ENCODE measurements at places on chromosomes 6 and 20.
A peak's percentile ranks its signal among the peaks of the same experiment; 100 is the strongest.

DNA sequence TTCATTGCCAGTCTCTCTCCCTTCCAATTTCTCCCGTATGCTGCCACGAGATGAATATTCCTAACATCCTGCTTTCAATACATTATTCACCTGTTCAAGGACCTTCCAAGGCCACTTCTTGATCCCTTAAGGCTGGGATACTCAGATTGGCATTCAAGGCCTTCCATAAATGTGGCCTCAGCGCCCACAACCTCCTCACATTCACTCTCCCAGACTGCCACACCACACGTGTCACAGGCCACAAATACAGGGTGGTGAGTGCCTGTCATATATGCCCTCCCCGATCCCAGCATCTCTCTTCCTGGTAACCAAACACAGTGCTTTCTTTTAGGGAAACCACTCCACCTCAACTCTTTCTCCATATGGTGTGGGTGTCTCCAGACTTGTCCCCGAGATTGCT lies 55.5 kb downstream of the TTI1 start:
- no peak for DNase-seq

GRCh38 chr6:141169419-141169818 lies 963.3 kb upstream of the GJE1 start:
- no peak for DNase-seq

- DNase-seq, result no peak
These were observed 78.0 kb downstream of the DZANK1 start for GRCh38 chr20:18388860-18389259.

DNA sequence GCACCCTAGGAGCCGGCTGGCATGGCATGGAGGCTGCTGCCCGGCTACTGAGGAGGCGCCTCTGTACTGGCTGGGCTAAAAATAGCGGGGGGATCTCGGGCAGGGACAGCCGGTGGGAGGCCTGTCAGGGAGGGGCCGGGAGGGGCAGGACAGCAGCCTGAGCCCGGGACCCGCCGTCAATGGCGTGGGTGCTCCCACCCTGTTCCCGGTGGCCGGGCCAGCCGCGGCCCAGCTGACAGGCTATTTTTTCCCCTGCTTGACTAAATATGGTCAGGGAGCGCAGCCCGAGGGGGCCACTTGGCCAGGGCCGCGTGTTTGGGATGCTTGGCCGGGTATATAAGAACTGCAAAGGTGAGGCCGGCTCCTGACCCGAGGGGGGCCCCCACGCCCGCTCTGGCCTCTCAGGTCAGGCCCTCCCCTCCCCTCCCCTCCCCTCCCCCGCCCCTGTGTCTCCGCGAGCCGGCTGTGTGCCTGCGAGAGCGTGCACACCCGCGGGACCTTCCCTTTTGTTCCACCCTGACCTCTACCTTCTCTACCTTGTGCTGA lies 74.4 kb upstream of the GATA5 start:
- no peak for DNase-seq

DNA sequence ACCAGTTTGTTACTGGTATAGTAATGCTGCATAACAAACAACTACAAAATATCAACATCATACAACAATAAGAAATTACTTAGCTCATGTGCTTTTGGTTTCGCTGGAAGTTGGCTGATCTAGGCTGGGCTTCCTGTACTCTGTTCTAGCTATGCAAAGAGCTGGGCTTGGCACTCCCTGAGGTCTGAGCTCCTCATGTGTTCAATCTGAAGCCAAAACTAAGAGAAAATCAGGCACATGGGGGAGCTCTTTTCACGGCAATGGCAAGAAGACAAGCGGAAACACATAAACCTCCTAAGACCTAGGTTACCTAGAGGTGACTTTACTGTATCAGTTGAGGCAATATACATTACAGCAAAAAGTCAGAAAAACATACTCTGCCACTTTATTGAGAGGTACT lies 574.2 kb downstream of the KHDRBS2 start:
- no peak for DNase-seq

- DNase-seq, result no peak
These were observed 8.1 kb downstream of the GFOD1 start for GRCh38 chr6:13479206-13479800.

DNA sequence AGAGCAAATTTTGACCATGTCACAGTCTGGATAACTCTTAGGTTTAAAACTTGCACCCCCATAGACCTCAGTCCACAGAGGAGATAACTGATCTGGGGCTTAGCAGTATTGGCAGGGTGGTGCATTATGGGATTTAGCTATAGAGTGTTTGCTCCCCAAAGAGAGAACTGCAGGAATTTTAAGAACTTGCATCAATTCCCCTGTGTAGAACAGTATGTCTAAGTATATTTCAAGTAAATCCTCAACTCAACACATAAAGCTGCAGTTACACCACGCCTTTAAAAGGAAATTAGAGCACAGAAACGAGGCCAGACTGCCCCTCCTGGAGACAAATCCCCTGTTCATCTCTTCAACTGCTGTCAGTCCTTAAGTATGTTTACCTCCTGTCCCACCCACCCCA lies 144.9 kb downstream of the TRMT11 start:
- DNase-seq, result no peak

DNA sequence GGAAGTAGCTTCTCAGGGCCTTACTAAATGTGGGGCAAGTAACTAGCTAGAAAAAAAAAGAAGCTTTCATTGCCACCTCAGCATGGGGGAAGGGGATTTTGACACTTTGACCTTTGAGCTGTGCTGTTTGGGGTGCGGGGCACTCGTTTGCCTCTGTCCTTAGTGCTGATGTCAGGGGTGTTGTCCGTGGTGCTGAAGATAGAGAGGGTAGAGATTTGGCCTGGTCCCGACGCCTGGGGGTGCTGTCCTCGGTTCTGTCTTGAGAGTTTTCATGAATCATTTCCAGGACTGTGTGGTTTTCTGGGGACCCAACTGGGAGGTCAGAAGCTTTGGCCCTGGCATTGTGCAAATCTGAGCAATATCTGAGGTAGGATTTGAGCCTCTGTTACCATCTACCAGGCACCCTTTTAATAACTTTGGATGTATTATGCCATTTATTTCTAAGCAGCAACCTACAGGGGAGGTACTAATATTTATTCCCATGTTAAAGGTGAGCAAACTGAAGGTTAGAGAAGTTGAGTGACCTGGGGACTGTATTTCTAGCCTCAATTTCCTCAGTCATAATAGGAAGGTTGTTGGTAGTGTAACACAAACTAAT lies 78.0 kb downstream of the DLGAP4 start:
- peak; percentile 28 for DNase-seq

DNA sequence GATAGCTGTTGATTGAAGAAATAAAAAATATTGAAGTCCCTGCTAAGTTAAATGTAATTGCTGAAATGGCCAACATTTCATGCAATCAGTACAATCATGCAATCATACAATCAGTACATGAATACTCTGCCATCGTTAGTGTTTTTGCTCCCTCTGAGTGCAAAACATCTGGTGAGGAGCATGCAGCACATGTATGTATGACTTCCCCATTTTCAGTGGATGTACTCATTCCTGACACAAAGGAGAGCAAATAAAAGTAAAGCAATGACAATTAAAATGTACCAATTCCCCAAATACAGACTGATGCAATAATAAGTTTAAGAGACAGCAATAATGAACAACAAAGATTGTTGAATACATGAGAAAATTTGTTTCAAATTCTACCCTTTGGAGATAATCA lies 140.7 kb downstream of the PLCB1 start:
- no peak for DNase-seq

DNA sequence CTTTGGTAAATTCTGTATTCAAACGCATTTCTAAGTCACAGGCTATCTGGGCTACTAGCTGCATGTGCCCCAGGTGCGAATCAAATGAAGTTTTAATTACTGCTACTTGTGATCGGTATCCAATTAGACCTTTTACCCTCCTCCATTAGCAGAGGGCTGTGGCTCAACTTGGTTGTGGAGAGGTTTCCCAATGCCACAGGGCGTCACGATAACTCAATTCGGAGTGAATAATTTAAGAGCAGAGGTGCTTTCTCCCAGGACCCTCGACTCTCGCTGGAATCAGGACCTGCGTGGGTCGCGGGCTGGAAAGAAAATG lies 640 bp downstream of the SAYSD1 start:
- no peak for DNase-seq

- DNase-seq, result no peak
These were observed 37.2 kb downstream of the SLC22A2 start for GRCh38 chr6:160221423-160221822.

DNA sequence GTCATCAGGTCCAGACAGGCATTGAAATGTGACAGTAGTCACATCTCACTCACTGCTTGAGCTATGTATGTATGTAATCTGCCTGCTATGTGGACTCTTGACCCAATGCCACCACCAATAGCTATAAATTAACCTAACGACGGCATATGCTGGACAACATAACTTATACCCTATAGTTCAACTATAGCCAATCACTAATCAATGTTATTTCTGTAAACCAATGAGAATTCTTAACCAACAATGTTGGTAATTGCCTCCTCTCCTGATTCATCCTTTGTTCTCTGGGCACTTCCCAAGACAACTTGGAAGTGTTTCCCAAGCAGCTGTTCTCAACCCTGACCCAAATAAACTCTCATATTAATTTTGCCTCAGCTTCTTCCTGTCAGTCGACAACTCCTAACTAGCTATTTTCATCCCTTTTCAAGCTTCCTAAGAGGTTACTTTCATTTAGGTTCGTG lies 24.1 kb upstream of the SERPINB1 start:
- DNase-seq, result no peak

GRCh38 chr6:4585682-4586468 lies 190.3 kb upstream of the CDYL start:
- DNase-seq, result no peak

DNA sequence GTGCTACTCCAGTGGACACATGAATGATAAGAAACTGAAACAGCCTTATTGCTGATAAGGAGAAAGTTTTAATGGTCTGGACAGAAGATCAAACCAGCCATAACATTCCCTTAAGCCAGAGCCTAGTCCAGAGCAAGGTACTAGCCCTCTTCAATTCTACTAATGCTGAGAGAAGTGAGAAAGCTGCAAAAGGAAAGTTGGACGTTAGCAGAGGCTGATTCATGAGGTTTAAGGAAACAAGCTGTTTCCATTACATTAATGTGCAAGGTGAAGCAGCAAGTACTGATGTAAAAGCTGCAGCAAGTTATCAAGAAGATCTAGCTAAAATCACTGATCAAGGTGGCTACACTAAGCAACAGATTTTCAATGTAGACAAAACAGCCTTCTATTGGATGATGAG lies 634.4 kb downstream of the KIF16B start:
- DNase-seq, result no peak

DNA sequence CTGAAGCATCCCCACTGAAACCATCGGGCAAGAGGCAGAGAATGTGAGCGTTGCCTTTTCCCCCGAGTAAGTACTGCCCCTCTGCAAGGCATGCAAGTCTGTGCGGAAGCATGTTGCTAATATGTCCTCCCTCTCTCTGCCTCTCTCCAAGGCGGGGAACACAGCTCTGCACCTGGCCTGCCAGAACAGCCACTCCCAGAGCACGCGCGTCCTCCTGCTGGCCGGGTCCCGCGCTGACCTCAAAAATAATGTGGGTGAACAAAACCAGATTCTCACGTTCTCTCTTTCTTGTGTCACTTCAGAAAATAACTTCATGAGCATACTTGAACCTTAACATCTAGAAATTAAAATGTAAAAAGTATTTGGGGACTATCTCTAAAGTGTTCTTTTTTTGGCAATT lies 26.4 kb downstream of the LYRM2 start:
- DNase-seq, result no peak

- no peak for DNase-seq
These were observed 116.6 kb downstream of the ADAT2 start for GRCh38 chr6:143333749-143334520.

- DNase-seq, result peak; percentile 63
These were observed 26.1 kb upstream of the KCNB1 start for GRCh38 chr20:49508435-49509199.

- no peak for DNase-seq
These were observed 82.1 kb downstream of the PSMG4 start for GRCh38 chr6:3340894-3341293.

- peak; percentile 68 for DNase-seq
These were observed 84.1 kb downstream of the TNFAIP3 start for GRCh38 chr6:137951064-137951597.

DNA sequence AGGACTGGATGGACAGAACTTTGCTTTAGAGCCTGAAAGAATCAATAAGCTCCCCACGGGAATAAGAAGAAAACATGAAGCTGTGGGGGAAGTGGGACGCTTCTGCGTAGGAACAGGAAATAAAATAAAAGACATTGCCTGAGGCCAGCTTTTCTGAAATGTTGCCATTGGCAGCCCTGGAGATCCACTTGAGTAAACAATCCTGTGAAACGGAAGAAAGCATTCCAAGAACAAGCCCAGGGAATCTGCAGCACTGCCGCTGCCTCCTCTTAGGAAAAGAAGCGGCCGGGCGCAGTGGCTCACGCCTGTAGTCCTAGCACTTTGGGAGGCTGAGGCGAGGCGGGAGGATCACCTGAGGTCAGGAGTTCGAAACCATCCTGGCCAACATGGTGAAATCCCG lies 182.3 kb upstream of the RALGAPA2 start:
- DNase-seq, result no peak

DNA sequence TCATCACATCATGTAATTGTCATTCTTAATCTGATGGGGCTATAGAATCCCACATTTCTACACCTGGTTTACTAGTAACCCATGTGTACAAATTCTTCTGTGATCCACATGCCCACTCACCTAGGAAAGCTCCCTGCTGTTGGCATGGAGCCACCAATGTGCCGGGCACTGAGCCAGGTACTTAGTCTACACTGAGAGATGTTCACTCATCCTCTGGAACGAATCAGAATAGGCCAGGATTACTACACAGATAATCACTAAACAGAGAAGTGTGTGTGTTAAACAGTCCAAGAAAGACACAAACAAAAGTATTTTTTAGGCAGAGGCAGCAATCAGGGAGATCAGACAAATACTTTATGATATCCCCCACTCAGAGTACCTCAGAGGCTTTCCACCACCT lies 193.2 kb upstream of the VGLL2 start:
- no peak for DNase-seq

GRCh38 chr6:169156793-169157147 lies 96.9 kb downstream of the THBS2 start:
- no peak for DNase-seq

DNA sequence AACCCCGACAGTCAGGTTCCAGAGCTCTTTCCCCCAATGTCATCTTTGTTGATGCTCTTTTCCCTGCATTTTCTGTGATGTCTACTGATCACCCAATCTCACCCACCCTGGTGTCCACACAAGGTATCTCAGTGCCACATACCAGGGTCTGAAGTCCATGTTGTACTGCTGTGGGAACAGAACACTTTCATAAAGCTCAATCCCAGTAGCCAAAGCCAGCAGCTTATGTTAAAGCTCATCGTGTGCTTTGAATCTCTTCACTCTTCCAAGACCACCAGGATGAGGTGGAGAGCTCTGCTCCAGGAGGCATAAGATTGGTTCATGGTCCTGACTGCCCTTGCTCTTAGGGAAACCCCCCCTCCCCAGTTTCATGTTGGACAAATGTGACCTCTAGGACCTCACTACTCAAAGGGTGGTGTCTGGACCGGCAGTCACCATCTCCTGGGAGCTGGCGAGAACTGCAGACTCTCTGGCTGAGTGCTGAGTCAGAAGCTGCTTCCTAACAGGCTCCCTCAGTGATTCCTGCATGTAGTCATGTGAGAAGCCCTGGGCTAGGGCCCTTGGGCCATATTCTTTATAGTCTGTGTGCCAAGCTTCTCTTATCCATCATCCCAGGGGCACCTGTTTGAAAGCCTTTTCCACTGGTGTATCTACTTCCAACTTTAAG lies 13.4 kb upstream of the CPNE5 start:
- DNase-seq, result no peak

Data from germinal center (tissue), 1 donor.